ENCODE measurements at places on chromosomes 3 and 15.

- no peak for DNase-seq
Observed at GRCh38 chr15:67521783-67522568, 1.0 kb downstream of the C15orf61 start.

DNA sequence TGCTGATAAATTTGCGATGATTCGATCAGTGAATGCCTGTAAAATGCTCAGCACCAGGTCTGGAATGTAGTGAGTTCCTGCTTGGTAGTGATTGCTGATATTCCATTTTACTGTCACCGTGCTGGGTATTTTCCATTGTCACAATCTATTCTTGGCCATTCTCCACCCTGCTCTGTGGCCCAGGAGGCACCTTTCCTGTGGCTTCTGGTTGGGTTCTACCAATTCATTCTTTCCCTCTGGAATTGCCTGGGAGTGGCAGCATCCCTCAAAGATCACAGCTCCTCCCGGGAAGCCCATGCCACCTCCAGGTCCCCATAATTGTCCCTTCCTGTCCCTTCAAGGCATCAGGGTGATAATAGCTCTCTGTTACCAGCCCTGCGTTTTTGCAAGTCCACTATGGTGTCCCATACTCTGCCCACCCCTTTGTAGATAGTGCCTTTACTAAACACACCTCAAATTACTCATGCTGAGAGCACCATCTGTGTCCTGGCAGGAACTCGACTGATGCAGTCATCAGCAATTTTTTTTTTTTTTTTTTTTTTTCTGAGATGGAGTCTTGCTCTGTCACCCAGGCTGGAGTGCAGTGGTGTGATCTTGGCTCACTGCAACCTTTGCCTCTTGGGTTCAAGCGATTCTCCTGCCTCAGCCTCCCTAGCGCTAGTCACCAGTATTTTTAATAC is 177.8 kb upstream of the PROK2 start:
- DNase-seq = no peak

DNA sequence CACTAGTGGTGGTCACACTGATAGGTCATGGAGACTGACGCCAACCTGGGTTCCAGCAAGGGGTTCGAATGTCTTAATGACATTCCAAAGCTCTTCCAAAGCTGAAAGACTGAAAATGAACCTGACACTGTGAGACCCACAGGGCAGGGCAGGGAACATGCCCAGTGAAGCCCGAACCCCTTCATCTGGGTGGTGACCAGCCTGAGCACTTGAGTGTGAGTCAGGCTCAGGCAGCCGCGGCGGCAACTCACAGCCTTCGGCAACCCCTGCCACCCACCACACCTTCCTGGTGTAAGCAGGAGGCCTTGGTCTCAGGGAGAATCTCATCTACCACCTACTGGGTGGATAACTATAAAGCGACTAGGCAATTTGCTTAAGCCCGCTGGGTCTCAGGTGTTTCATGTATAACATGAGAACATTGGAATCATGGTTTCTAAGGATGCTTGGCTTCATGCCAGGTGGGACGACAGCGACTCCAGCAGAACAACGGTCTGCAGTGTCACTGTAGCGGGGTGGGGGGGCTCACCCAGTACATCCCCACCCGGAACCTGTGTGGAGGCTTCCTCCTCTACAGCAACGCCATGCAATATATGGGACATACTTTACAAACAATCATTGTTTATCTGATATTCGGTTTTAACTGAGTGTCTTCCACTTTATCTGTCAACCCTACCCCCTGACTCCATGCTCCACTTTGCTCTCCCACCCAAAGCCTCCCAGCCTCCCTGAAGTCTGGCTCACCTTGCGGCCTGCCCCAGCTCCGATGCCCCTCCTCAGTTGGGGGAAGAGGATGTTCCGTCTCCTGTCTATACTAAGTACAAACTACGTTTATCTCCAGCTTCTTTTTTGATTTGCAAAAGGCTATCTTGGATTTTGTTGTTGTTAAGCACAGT is 125.0 kb upstream of the MEF2A start:
- DNase-seq = no peak

- no peak for DNase-seq
Observed at GRCh38 chr15:92811148-92811913, 88.8 kb upstream of the CHD2 start.

- no peak for DNase-seq
Observed at GRCh38 chr3:155989536-155989935, 119.1 kb downstream of the GMPS start.

DNA sequence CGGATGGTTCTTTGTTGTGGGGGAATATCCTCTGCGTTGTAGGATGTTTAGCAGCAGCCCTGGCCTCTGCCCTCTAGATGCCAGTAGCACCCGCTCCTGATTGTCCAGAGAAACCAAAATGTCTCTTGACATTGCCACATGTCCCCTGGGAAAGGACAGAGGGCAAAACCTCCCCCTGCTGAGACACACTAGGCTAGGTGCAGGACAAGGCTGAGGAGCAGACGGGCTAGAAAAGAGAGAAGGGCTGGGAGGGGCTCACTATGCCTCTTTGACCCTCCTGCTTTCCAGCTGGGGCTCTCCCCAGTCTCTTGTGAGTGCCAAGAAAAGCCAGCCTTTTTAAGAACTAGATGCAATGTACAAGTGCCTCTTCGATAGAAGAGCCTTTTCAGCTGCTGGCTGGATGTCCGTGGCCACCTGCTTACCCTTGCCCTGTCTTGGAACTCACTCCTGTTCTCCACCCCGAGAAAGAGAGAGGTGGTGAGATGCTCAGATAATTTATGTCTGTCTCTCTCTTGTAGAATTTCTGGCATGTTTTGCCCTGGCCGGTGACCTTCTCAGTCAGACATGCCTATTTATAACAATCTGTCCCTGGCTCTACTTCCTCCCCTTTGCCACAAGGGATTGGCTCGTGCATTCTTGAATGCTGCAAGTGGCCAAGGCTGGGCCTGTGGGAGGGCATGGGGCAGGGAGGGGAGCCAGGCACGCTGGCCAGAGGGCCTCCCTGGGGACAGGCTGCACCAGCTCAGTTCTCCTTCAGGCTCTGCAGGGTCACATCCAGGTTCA is 142.6 kb downstream of the RPLP1 start:
- no peak for DNase-seq

DNA sequence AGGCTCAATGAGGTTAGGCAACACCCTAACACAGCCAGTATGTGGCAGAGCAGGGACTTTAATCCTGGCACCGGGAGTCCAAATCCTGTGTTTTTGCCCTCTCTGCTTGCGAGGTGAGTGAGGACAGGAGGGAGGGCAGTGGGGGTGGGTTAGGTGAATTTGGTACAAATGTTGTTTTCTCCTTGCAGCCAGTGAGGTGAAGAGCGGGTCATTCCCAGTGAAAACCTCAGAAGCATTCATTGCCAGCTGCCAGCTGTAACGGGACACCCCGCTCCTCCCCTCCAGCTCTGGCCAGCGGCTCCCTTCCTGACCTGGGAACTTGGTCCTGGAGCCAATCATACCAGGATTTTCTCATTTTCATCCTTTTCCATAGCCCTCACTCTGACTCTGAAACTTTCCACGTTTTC is 45.7 kb upstream of the RAB6B start:
- no peak for DNase-seq

- no peak for DNase-seq
Observed at GRCh38 chr3:156140001-156140595, 19.7 kb downstream of the KCNAB1 start.

DNA sequence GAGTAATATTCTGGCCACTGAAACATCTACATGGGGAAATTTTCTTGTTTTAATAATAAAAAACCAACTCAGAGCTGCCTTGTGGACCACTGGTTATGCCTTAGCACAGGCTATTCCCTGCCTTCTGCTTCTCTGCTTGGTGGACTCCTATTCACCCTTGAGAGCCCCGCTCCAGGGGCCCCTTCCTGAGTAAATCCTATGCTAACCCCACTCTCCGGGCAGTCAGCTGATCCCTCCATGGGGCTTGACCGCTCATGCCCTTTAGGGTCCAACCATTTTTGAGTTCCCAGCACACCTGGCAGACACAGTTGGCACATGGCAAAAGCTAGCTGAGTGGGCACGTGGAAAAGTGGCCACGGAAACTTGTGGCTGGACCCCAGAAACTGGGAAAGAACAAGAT is 38.2 kb downstream of the ATP2B2 start:
- no peak for DNase-seq

DNA sequence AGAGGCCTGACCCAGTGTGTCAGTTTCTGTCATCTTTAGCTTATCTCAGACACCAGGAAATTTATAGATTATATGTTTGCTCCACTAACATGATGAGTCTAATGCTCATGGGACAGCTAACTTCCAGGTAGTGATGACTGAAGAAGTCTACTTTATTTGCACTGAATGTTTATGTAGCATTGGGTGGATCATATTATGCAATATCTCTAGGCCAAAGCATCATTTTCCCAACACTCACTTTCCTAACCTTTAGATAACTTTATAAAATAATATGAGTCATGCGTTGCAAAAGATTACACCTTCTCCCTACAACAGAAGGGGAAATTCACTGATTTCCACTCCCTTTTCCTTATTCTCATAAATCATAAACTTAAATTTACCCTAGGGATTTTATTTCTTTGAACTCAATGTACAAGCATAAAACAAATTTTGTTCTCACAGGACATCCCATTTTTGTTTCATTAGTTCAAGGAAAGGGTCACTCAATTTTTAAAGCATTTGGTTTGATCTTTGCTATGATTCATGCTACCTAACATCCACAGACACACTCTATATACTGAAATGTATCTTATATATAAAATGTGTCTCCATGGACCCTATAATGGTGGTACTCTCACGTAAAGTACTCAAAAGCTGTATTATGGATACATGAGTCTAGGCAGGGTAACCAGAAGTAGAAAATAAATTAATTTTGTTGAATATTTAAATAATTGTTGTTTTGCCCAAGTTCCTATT is 225.2 kb downstream of the WDR72 start:
- no peak for DNase-seq

DNA sequence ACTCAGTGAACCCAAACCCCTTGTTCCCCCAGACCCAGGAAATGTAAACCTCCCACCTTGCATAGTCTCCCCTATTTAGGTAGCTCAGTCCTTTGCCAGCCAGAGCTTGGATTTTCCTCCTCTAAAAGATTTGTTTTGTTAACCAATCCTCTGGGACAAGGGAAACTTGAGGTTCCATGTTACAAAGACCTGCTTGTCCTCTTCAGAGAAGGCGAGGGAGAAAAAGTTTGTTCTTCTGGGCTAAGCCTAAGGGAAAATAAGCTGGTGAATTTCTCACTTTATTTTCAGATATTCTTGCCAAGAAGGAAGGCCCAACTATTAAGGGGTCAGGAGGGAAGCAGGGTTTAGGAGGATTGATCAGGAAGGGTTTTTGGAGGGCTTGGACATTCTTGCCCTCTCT is 136.1 kb upstream of the PROK2 start:
- DNase-seq = no peak

DNA sequence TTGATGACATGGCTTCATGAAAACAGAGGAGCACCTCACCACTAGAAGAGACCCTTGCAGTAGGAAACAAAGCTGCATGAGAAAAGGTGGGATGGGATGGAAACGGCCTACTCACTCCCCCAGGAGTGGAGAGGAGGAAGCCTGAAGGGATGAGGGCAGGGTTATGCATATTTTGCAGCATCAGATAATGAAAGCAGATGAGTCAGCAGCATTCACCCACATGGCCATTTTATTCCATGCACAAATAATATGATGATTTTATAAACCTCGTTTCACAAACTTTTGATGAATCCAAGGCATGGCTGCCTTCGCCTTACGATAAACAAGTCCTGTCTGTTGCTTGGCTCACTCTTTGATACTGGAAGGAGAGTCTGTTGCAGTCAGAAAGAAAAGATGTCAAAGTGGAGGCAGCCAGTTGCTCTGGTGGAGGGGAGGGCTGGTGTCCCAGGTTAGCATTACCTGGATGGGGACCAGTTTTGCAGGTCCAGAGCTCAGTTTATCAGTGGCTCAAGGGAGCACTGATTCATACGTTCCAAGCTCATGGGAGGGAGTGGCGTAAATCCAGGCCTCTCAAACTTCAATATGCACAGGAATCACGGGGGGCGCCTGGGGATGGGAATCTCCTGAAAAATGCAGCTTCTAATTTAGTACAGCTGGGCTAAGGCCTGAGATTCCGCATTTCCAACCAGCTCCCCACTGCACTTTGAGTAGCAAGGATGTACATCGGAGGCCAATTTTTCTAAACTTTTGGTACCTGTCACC is 9.2 kb upstream of the EHD4 start:
- no peak for DNase-seq

DNA sequence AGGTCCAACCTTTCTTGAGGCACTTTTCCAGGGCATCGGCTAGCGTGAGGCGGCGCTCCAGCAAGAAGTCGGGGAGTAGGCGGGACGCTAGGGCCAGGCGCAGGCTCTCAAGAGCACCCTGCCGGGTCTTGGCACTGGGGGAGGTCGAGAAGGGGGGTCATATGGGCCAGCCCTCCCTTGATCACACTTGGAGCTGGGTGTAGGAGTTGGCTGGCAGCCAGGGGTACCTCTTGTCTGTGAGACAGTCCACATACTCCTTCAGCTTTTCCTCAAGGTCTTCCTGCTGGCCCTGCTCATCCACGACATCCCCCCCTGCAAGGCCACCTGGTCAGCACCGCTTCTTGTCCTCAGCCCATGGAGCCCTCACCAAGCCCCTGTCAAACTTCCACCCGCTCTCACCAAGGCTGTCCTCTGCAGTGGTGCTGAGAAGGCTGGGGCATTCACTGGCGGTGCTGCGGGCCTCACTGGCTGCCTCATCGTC is 2.0 kb downstream of the IFRD2 start:
- no peak for DNase-seq

DNA sequence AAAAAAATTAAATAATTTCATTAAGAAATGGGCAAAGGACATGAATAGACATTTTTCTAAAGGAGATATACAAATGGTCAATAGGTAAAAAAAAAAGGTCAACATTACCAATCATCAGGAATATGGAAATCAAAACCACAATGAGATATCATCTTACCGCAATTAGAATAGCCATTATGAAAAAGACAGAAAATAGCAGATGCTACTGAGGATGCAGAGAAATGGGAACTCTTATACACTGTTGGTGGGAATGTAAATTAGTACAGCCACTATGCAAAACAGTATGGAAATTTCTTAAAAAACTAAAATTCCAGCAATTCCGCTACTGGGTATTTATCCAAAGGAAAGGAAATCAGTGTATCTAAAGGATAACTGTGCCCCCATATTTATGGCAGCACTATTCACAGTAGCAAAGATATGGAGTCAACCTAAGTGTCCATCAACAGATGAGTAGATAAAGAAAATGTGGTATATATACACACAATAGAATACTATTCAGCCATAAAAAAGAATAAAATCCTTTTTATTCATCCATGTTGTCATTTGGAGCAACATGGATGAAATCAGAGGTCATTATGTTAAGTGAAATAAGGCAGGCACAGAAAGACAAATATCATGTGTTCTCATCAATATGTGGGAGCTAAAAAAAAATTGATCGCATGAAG is 132.4 kb downstream of the RPL22L1 start:
- no peak for DNase-seq

- DNase-seq = no peak
Observed at GRCh38 chr15:58182460-58183163, 44.4 kb downstream of the AQP9 start.

- no peak for DNase-seq
Observed at GRCh38 chr3:55512571-55513343, 25.7 kb upstream of the WNT5A start.
